Activated T-cell treated with anti-CD3 and anti-CD28 coated beads, Interleukin-2, amount 50 U/mL, for 4 hours (primary cell): ENCODE measurements at places on chromosomes 1 and 21. TPM values are rescaled to one million over a fixed set of nuclear protein-coding genes. Genes with fewer than 3 reads are reported as not detected.
A peak's percentile ranks its signal among the peaks of the same experiment; 100 is the strongest.

The C1orf115 gene
- total RNA-seq = 0.18 TPM

- no peak for DNase-seq
These were observed 1.7 kb upstream of the TRAPPC10 start for GRCh38 chr21:44010429-44010828.

GRCh38 chr1:16235944-16236510 is 956 bp downstream of the CPLANE2 start:
- DNase-seq = peak; percentile 45

DNA sequence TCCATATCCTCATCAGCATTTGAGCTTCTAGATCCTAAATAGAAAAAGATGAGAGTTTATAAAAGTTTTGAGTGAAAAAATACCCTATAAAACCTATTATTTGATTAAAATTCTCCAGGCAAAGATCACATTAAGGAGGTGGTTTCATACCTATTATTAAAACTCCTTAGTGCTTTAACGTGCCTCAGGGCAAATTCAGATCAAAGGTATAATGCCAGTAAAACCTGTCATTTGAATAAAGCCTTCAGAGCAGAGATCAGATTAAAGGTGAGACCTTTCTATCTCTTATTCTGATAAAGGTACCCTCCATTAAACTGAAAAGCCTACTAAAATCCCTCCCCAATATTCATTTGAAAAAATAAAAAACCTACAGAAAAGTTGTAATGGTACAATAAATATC is 34.3 kb upstream of the TRIM33 start:
- DNase-seq = no peak

The TRIM63 gene
- not detected for total RNA-seq

The FAM163A gene
- not detected for total RNA-seq

The TUFT1 gene
- total RNA-seq = 4.0 TPM

The ATP1B1 gene
- total RNA-seq = 6.2 TPM

The FCRL2 gene
- total RNA-seq = not detected

DNA sequence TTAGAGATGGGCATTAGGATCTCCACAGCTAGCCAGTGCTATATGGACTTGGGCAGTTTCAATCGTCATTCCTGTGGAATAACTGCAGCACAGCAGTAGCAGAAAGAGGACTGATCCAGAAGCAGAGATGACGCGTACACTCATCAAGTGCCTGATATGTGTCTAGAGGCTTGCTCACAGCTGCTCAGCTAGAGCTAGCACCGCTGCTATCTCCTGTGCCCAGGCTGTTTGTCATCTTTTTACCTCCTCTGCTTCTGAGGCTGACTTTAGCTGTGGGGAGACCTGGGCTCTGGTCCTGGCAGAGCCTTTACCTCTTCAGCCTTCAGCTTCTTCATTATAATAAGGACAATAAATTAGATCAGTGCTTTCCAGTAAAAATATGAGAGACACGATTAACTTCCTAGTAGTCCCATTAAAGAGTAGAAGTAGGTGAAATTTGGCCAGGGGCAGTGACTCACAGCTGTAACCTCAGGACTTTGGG is 5.3 kb downstream of the TENT5C start:
- no peak for DNase-seq

The PRDX6 gene
- 121 TPM for total RNA-seq

- no peak for DNase-seq
These were observed 90.2 kb upstream of the BCAR3 start for GRCh38 chr1:93771843-93772242.

GRCh38 chr1:69504730-69505252 is 62.9 kb upstream of the LRRC7 start:
- no peak for DNase-seq

The AK5 gene
- 4.9 TPM for total RNA-seq

- peak; percentile 36 for DNase-seq
These were observed 26.8 kb downstream of the PTTG1IP start for GRCh38 chr21:44846485-44847260.

DNA sequence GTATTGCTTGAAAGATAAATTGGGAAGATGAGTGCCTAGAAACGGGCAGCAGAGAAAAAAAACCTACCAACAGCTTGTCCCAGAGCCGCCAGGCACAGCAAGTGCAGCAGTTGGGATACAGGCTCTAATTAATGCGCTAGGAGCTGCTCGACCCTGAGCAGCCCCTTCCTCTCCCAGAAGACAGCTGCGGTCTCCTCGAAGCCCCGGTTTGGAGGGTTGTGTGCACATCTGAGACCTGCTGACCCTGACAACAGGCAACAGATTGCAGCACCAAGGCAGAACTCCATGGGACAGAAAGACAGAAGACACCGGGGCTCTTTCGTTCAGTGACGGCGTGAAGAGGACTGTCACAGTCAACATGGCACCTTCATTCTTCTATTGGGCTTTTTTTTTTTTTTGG is 101.4 kb downstream of the TSEN15 start:
- DNase-seq = no peak

DNA sequence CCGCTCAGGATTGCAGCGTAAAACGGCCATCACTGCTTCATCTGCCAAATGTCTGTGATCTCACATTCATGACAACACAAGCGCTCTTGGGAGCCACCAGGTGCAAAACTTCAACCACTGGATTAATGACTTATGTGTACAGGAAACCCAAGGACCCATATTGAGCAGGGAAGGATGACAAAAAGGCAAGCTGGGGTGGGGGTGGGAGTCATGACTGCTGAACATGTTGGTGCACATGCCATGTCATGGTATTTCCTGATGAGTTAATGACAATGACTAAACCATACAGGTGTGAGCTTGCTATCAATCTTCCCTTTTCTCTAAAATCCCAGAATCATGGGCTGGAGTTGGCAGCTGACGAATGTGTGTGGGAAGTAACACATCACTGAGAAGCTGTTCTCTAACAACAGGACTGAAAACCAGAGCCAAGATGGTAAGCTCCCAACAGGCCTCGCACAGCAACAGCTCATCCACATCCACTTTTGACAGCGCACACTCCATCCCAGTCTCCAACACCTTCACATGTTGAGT is 3.1 kb upstream of the SH2D5 start:
- no peak for DNase-seq
